SHP77 treated with DMSO at 0.1 percent for 48 hours (cell line): ENCODE measurements at places on chromosomes 4 and X.

GRCh38 chrX:9184211-9184610, 150.3 kb upstream of the FAM9B start:
- DNase-seq = no peak

- DNase-seq = no peak
These were observed 56.4 kb downstream of the PGRMC1 start for GRCh38 chrX:119292445-119292844.

- DNase-seq = peak; percentile 3
These were observed 19.8 kb upstream of the FAM9A start for GRCh38 chrX:8820910-8821527.

DNA sequence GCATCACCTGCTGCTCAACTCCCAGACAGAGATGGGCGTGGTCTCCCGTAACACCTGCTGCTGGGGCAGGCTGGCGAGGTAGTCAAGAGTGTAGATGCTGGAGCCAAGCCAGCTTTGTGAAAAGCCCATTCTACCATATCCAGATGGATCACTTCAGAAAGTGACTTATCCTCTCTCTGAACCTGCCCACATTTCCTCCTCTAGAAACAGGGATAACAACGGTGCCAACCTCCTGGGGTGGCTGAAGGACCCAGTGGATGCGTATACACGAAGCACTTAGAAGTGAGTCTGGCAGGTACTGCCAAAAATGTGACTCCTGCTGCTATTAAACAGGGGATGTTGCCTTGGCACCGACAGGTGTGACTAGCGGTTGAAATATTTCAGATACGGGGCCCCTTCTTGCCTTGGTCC, 95.8 kb downstream of the SORBS2 start:
- DNase-seq = peak; percentile 13

DNA sequence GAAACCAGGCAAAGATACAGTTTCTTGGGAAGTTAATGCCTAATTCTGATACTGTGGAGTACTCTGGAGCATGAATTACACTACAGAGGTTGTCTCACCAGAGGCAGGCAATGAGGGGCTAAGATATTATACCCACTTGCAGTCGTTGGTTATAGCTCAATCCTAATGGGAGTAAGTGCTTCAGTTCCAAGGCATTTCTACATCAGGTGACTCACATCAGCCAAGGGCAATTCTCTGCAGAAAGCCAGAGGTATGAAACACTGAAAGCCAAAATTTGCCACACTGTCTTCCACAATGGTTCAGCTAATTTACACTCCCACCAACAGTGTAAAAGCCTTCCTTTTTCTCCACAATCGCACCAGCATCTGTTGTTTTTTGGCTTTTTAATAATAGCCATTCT, 174.0 kb upstream of the IL15 start:
- DNase-seq = no peak

GRCh38 chr4:90542216-90542615, 415.0 kb downstream of the CCSER1 start:
- DNase-seq = no peak

- no peak for DNase-seq
These were observed 62.5 kb downstream of the ASB9 start for GRCh38 chrX:15207384-15207783.

- DNase-seq = no peak
These were observed 339.3 kb downstream of the NKX6-1 start for GRCh38 chr4:84159762-84160161.

GRCh38 chrX:17500145-17500579, 125.2 kb downstream of the NHS start:
- DNase-seq = no peak

GRCh38 chrX:149910178-149910695, 19.1 kb upstream of the HSFX4 start:
- no peak for DNase-seq

- DNase-seq = no peak
These were observed 5.2 kb downstream of the KCNE5 start for GRCh38 chrX:109619771-109620170.

DNA sequence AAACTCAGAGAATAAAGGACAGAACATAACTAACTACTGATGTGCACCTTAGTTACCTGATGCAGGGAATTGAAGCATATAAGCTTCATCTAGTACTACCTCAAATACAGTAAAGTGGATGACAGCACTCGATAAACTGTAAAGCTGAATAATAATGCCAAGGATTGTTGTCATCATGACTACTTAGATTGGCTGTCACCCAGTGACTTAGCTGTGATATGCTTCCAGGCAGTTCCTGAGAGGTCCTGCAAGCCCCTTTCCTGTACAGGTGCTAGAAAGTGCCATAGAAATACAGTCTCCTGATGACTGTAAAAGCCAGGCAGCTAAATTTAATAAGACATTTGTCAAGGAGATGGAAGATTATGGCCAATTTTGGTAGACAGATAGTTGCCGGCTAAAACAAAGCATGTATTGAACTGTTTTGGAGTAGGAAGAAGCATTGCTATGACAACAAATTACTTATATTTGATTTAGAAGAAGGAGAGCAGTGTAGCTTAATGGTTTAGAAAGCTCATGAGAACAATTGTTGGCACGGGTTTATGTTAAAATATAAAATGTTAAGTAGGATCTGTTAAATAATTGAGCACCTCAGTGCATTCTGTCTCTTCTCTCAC, 29.7 kb downstream of the TMEM164 start:
- no peak for DNase-seq

DNA sequence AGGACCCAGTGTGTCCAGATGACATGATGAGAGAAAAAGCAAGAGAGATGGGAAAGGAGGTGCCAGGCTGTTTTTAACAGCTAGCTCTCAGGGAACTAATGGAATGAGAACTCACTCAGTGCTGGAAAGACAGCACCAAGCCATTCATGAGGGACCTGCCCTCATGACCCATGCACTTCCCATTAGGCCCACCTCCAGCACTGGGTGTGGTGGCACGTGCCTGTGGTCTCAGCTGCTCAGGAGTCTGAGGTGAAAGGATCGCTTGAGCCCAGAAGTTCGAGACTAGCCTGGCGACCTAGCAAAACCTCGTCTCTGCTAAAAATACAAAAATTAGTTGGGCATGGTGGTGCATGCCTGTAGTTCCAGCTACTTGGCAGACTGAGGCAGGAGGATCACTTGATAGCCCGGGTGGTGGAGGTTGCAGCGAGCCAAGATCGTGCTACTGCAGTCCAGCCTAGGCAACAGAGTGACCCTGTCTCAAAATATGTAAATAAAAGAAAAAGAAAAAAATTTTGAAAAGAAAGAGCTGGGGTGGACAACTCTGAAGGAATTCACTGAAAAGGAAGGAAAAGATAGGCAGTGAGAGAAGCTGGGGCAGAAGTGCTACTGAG, 50.9 kb downstream of the FAM193A start:
- no peak for DNase-seq

- no peak for DNase-seq
These were observed 697.8 kb upstream of the HS3ST1 start for GRCh38 chr4:12126474-12126873.

DNA sequence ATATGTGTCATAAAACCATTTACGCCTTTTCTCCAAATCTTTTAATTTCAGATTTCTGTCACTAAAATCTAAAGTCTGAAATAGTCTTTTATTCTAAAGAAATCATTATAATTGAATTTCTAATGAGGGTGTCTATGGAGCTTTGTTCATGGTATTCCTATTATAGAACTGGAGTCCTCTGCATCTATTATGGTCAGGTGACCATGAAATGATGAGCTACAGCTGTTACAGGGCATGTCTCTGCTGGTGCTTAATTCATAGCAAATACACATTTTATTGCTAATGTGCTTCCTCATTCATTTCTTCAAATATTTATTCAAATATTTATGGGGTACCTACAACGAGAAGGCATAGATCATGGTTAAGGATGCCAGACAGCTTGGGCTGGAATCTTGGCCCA, 126.1 kb downstream of the NAA11 start:
- DNase-seq = no peak

- no peak for DNase-seq
These were observed 64.5 kb upstream of the CLDN34 start for GRCh38 chrX:9902656-9903055.

DNA sequence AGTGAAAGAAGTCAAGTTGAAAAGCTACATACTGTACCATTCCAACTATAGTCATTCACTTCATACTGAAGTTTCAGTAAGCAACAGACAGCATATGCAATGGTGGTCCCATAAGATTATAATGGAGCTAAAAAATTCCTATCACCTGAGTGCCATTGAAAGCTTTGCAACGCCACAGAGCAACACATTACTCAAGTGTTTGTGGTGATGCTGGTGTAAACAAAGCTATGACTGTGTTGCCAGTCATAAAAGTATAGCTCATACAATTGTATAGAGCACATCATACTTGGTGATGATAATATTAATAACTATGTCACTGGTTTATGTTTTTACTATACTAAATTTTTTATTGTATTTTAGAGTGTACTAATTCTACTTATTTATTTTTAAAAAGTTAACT, 78.9 kb downstream of the NAF1 start:
- DNase-seq = no peak

DNA sequence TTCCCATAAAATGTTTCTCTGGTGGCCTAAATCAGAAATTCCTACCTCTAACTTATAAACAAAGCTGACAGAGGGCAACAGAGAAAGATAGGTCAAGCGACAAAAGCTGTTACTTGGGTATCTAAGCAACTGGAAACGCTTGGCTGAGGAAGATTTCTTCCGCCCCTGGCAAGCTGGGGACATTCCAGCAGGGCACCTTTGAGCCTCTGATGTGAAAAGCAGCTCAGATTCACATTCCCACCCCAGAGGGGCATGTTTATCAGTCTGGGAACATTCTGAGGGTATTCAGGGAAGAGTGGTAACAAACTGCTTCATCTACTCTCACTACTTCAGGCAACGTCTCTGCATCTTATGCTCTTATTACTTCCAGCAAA, 3.5 kb upstream of the CDS1 start:
- DNase-seq = no peak

DNA sequence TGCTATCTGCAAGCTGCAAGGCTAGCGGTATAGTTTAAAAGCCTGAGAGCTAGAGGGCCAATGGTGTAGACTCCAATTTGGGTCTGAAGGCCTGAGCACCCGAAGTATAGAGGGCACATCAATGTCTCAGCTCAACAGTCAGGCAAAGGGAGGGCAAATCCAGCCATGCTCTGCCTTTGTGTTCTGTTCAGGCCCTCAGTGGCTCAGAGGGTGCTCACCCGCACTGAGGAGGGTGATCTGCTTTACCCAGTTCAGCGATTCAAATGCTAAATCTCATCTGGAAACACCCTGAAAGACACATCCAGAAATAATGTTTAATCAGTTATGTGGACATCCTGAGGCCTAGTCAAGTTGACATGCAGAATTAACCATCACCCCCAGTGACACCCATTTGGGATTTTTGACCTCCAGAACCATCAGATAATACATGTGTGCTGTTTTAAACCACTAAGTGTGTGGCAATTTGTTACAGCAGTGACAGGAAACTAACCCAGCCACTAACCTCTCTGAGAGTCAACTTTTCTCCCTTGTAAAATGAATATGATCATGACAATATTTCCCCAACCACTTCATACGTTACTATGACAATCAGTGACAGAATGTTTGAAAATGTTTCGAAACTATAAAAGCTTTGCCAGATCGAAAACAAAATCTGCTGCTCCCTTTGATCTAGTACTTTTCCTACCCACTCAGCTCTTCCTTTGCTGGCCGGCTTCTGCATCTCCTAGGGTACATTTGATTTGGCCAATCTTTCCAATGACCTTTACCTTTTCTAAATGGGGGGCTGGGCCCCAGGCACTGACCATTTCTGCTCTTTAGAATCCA, 8.4 kb upstream of the TBL1X start:
- no peak for DNase-seq

GRCh38 chr4:56744030-56744429, 62.9 kb upstream of the HOPX start:
- no peak for DNase-seq

DNA sequence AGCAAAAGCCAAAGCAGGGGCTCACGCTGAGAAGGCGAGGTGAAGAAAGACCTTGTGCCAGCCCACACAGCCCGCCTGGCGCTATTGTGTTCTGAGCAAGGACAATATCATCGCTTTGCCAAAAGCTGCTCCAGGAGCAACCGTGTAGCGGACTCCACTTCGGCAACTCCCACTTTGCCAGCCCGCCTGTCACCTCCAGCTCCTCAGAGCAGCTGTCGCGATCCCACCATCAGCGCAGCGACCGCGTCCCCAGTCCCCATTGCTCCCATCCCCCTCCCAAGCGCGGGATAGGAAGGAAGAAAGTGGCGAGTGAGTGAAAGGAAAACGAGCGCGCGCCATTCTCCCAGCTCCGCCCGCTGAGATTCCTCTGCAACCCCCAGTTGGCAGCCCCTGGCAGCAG, 759 bp downstream of the ZC4H2 start:
- DNase-seq = no peak
